ENCODE measurements at places on chromosomes 3 and 15. TPM values are rescaled to one million over a fixed set of nuclear protein-coding genes. Genes with fewer than 3 reads are reported as not detected.

DNA sequence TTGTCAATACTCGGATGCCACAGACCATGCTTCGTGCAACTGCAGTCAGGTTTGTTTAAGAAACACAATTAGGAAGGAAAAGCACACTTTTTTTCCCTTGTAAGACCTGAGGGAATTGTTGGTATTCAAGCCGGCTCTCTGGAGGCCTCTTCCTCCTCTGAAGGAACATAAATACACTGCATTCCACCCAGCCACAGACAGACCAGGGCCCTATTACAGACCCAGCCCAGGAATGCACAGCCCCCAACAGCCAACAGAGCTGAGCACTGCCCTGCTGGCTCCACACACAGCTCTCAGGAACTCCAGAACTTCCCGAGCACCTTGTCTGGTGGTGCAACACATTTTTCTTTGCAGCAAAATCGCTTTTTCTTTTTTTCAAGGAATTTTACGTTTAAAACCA lies 488.7 kb upstream of the PROK2 start:
- no peak for DNase-seq

- DNase-seq = no peak
Measured at GRCh38 chr3:65060904-65061303, 373.1 kb upstream of the ADAMTS9 start.

FAM43A gene
- 1.2 TPM for total RNA-seq

- no peak for DNase-seq
Measured at GRCh38 chr3:138348754-138349739, 668 bp downstream of the MRAS start.

DNA sequence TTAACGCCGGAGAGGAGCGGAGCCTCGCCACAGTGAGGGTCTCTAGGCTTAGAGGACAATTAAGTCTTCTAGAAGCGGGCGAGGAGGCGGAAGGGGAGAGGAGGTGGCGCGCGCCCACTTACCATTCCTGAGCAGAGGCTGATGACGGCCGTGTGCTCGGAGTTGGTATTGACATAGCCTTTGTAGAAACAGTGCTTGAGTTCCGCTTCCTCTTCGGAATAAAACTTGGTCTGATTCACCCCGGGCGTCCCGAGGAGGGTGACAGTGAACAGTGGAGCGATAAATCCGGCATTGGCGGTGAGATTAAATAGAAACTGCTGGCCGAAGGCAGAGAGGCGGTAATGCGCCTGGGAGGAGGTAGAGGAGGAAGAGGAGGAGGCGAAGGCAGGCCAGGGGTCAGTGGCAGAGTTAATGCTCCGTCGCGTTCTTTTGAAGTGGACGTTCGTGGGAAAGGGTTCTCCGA lies 1.3 kb downstream of the ADAMTS9 start:
- peak; percentile 66 for DNase-seq

DNA sequence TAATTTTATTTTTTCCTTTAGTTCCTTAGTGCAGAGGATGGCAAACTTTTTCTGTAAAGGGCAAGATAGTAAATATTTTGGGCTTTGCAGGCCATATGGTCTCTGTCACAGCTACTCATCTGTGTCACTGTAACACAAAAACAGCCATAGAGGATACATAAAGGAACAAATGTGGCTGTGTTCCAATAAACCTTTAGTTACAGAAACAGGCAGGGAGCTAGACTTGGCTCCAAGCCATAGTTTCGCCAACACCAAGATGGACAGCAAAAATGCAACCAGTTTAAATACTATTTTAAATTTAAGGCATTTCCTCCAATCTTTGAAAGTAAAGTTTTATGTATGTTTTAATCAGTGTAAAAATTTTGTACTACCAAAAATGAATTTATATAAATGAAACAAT lies 753.4 kb downstream of the FHIT start:
- DNase-seq = no peak

DNA sequence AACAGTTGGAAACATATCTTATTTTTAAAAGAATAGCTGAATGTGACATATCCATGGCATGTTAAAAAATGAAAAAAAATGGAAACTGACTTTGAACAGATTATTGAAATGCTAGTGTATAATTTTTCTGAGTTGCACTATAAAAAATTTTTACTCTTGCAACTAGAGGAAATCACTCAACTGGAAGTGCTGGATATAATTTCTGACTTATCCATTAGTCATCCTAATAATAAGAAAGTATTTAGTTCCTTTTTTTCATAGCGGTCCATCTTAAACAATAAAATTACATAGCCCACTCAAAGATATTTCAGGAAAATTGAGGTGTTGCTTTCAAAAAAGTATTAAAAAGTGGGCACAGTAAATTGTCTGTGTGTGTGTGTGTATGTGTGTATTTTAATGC lies 80.7 kb downstream of the MBNL1 start:
- DNase-seq = peak; percentile 31

H1-8 gene
- total RNA-seq = not detected

CCDC191 gene
- total RNA-seq = 3.3 TPM

GRCh38 chr3:121834157-121834670 lies 646 bp downstream of the IQCB1 start:
- peak; percentile 37 for DNase-seq

DNA sequence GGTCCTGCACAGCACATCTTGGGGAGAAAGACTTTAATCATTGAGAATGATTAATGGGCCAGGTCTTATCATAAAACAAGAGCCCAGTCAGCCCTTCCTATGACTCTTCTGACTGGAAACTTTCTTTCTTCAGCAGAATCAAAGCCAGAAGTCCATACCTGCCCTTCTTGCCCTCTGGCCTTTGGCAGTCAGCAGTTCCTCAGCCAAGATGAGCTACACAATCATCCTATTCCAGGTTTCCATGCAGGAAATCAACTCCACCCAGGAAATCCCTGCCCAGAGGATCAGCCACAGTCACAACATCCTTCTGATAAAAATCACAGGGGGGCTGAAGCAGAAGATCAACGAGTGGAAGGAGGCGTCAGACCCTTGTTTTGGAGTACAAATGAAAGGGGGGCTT lies 26.9 kb downstream of the ZNF589 start:
- peak; percentile 62 for DNase-seq
